ENCODE measurements at places on chromosomes 11 and 22.

DNA sequence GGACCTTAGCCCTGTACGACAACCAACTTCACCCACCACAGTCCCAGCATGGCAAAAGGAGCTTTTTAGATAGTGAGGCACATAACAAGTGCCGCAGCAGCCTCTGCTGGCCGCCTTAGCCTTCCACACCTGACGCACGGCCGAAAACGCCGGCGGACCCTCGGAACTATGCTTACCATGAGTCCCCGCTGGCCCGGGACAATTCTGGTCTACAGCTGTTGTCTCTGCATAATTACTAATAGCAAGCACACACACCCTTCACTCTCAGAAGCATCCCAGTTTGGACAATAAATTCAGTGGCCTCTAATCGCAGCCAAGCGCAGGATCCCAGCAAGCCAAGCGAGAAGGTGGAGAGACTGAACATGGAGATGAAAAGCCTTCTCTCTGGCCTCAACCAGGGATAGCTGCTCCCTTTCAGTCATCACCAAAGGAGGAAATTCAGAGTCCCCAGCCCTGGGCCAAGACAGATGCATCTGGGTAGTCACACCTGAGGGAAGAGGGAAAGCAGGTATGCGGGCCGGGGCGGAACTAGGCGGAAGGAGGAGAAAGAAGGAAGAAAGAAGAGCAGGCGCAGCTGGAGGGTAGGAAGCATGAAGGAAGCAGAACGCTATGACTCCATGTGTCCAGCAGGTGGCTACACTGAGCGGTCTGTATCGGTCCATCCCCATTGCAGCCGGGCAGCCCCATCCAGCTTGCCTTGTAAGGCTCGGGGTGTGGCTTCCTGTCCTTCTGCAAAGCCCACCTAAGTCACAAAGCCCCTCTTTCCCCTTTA lies 40.3 kb downstream of the BUD13 start:
- peak; percentile 58 for DNase-seq

DNA sequence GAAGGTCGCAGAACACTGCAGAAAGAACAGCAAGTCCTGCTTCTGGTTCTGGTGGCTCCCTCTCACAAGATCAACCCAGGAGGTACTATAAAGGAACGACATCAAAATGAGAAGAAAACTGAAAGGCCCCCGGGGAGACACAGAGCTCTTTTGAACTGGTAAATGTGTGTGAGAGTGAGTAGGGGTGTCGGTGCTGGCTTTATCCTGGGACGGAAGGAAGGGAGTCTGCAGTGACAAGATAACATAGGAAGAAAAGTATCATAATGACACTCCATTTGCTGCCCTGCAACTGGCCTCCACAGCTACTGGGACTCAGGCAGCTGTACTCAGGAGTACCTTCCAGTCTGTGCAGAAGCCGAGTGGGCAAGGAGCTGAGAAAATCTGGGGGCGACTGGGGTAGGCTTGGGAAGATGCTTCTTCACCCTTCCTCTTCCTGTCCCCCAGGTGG lies 60.9 kb downstream of the ENTHD1 start:
- DNase-seq: no peak

- DNase-seq: no peak
Observed at GRCh38 chr11:78577495-78577894, 2.8 kb upstream of the NARS2 start.

- no peak for DNase-seq
Observed at GRCh38 chr11:45761659-45762058, 43.3 kb upstream of the SLC35C1 start.

GRCh38 chr11:74354036-74354435 lies 42.6 kb upstream of the P4HA3 start:
- no peak for DNase-seq

DNA sequence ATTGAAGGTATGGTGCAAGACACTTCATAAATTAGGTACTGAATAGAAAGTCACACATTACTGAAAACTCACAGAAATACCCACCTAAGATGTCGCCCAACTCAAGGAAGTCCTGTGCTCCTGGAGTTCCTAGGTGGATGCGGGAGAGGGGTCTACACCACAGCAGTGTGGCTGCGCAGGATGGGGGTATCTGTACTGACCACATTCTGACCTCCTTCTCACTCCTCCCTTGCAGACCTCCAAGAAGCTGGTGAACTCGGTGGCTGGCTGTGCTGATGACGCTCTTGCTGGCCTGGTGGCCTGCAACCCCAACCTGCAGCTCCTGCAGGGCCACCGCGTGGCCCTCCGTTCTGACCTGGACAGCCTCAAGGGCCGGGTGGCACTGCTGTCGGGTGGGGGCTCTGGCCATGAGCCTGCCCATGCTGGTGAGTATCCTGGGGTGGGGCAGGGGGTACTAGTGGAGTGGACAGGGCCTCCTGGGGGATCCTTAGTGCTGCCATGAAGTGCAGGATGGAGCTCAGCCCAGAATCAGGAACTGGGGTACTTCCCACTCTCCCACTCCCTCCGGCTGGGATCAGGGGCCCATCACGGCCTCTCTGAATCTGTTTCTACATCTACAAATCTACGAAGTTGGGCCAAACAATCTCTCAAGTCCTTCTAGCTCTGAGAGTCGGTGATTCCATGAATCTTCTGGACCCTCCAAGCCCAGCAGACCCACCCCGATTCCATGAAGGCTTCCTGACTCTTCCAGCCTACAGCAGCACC lies 4.9 kb downstream of the TKFC start:
- no peak for DNase-seq

- no peak for DNase-seq
Observed at GRCh38 chr22:41625577-41625976, 4.5 kb downstream of the XRCC6 start.

- no peak for DNase-seq
Observed at GRCh38 chr11:114262681-114263512, 33.3 kb upstream of the NNMT start.

- DNase-seq: no peak
Observed at GRCh38 chr11:19187833-19188258, 13.9 kb downstream of the CSRP3 start.

- peak; percentile 68 for DNase-seq
Observed at GRCh38 chr11:45371251-45372115, 85.3 kb upstream of the SYT13 start.

DNA sequence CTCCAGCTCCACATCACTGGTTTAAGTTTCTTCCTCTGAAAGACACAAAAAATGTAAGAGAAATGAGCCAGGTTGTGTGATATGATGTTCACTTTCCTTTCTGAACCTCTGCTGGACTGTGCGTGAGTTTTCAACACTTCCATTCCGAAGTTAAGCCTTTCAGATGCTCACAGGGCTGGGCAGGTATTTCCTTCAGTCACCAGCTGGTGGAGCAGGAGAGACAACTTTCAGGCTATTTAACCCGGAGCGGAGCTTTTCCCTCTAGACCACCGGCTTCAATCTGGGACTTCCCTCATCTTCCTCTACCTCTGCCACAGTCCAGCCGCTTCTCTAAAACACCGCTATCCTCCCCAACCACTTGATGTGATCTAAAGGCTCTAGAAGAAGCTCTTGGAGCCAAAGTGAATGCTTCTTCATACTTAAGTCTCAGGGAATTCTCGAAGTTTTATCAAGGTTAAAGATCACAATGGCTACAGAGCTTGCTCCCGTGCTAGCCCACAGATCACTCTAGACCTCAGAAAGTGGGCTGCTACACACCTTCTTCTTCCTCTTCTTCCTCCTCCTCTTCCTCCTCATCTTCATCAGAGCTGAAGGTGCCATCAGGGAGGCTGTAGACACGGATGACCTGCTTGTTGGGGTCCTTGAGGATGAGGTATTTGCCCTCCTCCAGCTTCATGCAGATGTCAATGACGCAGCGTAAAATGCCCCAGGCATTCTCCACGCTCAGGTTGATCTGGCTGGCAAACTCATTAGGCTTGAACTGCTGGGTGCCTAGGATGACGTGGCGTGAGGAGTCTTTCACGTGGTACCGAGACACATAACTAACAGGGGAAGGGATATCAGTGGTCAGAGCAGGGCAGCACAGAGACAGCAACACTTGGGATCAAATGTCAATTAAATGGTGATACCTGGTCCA lies 4.4 kb upstream of the FOXRED2 start:
- DNase-seq: peak; percentile 31

DNA sequence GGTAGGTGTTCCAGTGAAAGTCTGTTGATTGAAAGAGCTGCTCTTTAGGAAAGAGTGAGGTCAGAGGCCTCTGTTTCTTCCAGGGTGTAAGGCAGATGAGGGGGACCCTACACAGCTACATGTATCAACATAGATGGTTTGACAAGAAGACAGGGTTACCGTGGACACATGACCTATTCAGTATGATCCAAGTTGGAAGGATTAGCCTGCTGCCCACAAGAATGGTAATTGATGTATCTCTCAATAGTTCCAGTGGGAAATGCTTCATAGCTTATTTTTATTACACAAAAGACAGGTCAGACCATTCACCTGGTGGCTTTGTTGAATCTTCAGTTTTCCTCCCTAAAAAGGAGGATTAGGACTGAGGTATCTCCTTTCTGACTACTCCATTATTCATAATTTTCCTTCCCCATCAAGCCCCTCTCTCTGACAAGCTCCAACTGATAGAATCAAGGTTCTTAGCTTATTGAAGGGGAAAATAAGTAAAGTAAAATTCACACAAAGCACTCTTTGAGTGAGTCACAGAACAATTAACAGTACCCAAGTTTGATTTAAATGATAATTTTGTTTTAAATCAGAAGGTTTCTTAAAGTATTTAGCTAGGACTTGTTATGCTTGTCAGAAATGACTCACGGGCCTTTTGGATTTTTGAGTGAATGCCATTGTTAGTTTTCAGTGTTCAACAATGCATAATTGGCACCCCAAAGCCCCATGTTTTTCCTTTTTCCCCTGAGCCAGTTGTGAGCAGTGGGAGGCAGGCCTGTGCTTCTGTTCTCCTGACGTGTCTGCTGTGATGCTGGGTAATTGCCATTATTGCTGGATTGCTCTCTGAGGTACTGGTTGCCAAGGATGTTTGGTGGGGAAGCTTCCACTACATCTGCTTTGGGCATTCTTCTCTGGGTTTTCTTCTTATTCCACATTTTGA lies 373.2 kb downstream of the DDX10 start:
- no peak for DNase-seq

- DNase-seq: no peak
Observed at GRCh38 chr11:69708736-69709401, 5.0 kb upstream of the FGF19 start.

DNA sequence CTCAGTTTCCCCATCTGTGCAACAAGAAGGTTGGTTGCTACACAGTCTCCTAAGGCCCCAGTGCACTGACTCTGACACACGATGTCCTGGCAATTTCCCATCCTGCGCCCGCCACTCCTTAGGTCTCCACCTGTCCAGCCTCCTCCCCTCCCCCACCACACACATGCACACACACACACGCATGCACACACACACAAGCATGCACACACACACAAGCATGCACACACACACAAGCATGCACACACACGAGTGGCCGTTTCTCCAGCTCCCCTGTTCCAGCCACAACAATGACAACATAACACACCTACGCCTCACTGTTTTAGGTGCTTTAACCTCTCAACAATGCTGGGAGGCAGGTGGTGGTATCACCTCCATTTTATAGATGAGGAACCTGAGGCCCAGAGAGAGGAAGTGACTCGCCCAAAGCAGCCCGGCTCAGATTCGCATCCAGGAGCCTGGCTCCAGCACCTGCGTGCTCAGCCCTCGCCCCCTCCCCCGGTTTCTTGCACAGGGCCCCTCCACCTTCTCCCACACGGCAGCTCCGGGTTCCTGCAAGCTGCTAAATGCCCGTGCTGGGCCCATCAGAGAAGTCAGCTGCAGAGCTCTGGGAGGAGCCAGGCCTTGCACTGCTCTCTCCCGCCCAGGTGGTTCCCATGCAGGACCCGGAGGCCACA lies 13.0 kb downstream of the CYTH4 start:
- no peak for DNase-seq

DNA sequence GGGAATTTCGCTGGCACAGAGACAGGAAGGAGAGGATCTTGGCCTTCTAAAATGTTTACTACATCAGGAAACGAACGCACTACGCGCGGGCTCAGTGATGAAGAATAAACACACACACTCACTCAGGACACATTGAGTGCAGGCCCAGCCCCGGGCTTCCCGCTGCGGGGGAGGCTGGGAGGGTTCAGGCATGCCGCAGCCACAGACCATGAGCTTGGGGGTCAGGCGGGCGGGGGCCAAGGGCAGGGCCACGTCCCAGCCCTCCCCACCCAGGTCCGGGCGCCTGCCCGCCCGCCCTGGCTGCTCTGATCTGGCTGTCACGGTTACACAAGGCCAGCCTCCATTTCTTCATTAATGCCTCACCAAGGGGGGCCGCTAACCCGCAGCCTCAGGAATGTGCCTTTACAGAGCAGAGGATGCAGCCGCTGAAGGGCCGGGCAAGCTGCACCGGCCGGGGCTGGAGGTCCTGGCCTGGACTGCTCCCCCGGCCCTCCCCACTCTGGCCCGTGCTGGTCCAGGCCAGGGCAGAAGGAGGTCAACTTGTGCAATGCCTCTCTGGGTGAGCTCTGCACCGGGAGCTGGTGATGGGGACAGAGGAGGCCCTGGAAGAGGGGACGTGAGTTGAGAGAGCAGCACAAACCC lies 41.7 kb downstream of the IGF2 start:
- DNase-seq: no peak

DNA sequence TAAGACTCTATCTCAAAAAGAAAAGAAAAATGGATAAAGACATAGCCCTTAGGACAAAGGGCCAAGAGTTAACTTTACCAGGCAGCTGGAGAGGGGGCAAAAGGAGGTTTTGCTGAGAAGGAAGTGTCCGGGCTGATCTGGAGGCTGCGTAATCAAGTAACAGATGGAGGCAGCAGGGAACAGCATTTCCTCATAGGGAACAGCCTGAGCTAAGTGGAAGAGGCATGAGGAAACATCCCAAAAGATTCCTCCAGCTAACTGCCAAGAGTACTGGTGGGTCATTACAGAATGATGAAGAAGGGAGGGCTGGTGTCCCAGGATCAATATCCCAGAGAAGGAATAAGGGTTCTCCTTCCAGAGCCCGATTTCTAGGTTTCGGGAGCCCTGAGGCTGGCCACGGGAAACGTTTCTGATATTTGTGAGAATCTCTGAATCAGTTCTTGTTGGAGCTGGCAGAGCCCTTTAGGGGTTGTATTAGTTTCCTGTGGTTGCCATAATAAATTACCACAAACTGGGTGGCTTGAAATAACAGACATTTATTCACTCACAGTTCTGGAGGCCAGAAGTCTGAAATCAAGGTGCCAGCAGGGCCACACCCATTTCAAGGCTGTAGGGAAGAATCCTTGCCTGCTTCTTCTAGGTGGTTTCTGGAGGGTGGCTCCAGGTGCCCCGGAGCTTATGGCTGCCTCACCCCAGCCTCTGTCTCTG lies 21.2 kb downstream of the LIF start:
- no peak for DNase-seq

All from activated CD4-positive, alpha-beta T cell treated with anti-CD3 and anti-CD28 coated beads, Interleukin-2, amount 50 U/mL, for 1 hour (primary cell).